ENCODE measurements at places on chromosomes 5 and 9.

- DNase-seq, result peak; percentile 9
Measured at GRCh38 chr9:72476617-72477437, 44.6 kb upstream of the TMC1 start.

- no peak for DNase-seq
Measured at GRCh38 chr5:53246042-53246836, 136.7 kb upstream of the MOCS2 start.

- DNase-seq, result no peak
Measured at GRCh38 chr5:177311392-177311722, 341 bp downstream of the MXD3 start.

- DNase-seq, result no peak
Measured at GRCh38 chr5:59832577-59833301, 60.8 kb downstream of the PDE4D start.

- no peak for DNase-seq
Measured at GRCh38 chr9:137188086-137188489, 272 bp downstream of the ANAPC2 start.

DNA sequence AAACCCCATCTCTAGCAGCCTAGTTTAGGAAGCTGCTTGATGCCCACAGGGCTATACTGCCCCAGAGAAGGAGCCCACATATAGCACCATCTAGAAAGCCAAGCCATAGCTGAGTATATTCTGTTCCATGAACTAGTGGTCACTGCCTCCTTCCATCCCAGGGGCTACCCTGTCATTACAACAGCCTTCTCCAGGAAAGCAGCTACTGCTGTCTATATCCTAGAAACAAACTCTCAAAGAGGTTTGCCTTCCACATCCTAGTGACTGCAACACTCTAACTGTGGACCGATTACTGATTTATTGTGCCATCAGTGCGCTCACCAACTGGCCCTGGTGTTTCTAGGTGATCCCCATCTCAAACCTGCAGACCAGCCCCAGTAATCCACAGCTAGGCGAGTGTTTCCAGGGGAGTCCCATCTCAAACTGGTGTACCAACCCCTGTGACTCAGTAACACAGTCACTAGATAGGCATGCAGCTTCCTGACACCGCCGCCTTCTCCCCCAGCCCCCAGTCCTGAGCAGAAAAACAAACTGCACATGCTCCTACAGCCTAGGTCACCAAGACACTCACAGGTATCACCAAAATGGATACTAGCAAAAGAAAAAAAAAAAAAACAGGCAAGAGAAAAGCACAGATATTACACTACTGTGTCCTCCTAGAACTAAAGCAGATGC, 14.8 kb downstream of the SPTLC1 start:
- no peak for DNase-seq

DNA sequence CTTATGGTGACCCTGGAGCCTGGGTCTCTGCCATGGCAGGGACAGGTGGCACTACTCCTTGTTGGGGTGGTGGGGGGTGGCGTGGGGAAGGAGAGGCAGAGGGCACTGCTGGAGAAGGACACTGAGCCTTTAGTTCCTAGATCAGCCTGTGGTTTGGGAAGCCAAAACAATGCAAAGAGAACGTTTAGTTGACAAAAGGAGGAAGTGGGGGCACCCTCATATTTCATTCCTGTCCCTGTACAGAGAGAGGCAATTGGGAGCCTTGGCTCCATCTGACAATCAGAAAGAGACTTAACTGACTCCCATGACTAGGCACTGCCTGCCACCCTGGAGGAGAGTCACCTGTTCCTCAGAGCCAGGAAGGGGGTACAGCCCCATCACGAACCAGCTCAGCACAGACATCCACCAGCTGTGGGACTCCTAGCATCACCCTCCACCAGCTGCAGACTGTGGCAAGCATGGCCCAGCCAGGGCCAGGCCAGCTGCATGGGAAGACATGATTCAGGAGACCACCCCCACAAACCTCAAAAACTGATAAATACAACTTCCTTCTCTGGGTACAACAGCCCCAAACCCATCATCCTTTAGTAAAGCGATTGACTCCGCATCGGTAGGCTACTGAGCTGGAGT, 257.5 kb downstream of the HSPA4 start:
- DNase-seq, result no peak

GRCh38 chr9:26181836-26182235, 503.6 kb upstream of the TUSC1 start:
- DNase-seq, result no peak

DNA sequence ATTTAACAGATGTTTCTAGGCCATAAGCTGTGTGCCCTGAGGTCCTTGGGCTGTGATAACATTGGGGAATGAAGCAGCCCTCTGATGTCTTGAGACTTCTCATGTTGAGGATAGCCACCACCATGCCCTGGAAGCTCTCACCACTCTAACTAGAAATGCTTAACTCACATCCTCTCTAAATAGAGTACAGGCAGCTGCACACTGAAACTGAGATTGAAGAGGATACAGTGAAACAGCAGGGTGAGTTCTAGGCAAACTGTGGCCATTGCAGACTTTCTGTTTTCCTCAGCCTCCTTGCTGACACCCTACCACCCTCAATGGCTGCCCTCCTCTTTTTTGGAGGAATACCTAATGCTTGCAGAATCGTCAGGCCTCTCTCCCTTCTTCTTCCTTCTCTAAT, 22.4 kb downstream of the UTP15 start:
- no peak for DNase-seq

GRCh38 chr5:96459313-96460121, 26.5 kb upstream of the PCSK1 start:
- no peak for DNase-seq

DNA sequence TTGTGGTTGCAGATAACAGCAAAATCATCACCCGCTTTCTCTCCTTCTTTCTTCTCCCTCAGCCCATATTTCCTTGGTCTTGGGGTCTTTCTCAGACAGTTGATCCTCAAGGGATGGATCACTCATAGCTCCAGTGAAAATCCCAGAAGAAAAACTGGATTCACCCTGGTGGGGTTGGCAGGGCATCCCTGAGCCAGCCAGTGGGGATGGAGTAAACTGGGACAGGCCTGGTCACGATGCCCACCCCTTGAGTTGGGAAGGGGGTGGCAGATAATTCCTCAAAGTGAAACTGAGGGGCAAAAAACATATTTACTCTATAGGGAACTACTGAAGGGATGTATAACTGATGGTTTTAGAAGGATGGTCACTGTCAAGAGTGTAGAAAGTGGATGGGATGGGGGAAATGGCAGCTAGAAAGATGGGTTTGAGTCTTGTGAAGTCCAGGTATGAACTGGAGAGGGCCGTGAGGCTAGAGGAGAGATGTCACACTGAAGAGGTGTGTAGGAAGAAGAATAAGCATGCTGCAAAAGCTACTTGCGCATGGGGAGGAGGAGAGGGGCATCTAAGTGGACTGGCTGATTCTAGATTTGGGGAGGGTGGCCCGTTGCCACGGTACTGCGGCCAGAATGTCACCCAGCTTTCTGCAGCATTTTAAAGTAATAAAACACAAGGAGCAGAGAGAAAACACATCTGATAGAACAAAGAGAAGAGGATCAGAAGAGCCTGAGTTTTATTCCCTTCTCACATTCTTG, 162.8 kb downstream of the PJA2 start:
- no peak for DNase-seq

- no peak for DNase-seq
Measured at GRCh38 chr5:177982956-177983355, 13.1 kb downstream of the PROP1 start.

- no peak for DNase-seq
Measured at GRCh38 chr5:84634256-84634655, 249.6 kb upstream of the EDIL3 start.

DNA sequence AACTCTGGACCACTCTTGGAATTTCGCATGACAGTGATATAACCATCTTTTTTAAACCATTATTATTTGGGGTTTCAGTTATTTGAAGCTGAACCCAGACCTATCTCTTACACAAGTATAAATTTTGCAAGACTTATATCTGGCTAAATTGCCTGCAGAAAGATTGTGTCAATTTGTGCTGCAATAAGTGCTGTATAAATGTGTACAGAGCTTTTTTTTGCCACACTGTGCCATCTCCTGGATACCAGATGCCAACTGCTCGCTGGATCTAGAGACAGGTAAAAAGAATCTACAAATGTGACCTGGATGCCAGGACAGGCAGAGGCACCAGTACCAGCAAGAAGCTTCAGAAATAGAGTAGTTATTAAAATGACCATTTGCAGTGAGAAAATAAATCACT, 25.9 kb upstream of the TTC39B start:
- DNase-seq, result no peak

- DNase-seq, result no peak
Measured at GRCh38 chr9:125049212-125050049, 93.9 kb downstream of the SCAI start.

GRCh38 chr9:81530310-81530810, 159.0 kb downstream of the TLE1 start:
- DNase-seq, result no peak

DNA sequence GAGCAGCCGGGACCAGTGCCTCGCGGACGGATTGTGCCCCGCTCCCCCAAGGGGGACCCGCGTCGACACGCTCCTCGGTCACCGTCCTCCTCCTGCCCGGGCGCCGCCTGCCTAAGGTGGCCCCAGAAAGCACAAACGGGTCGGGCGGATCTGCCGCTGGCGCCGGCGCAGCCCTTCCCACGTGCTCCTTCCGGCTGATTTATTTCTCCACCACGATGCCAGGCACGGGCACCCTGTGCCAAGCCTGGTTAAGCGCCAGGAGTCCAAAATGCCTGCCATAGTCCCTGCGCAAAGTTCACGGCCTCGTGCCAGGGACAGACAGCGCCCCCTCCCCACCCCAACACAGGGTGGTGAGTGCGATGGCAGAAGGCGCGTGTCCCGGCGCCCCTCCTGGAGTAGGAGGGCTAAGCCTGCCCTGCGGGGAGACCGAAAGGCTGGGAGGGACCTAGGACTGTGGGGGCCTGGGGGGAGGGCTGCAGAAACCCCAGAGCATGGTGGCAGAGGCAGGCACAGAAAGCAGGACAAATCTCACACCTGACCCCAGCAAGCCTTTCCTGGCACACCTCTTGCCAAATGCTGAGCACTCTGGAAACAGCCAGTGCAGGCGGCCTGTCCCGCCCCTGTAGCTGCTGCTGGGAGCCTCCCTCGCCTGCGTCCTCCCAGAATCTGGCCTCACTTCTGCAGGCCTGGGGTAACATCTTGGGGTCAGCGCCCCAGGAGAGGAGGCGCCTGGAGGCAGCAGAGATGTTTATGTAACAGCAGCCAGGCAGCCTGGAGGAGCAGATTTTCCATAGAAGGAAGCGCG, 1.1 kb upstream of the NOTCH1 start:
- no peak for DNase-seq

GRCh38 chr9:109252291-109252690, 68.6 kb downstream of the EPB41L4B start:
- DNase-seq, result no peak

DNA sequence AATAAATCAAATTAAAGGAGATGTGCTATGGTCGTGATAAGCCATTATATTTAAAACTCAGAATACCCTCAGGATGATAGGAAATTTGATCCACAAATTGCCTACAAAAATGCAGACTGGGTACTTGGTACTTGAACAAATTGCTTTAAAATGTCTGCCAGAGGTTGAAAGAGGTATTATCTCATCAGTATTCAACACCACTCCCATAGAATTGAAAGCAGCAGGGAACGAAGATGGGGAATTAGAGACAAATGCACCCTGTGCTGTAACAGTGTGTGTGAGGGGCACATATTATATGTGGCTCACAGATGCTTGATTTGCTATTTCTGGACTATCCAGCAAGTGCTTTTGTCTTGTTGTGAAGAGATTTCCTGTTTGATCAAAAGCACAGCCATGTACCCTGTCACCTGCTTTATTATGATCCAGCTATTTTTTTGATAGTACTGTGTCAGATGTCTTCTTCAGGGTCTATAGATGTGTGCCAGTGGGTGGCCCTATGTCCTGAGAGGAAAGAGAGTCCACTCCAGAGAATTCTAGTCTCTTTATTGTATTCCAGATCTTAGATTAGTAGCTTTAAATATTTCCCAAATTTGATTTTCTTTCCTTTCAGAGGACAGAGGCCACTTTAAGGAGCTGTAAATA, 120.1 kb downstream of the XRCC4 start:
- no peak for DNase-seq

DNA sequence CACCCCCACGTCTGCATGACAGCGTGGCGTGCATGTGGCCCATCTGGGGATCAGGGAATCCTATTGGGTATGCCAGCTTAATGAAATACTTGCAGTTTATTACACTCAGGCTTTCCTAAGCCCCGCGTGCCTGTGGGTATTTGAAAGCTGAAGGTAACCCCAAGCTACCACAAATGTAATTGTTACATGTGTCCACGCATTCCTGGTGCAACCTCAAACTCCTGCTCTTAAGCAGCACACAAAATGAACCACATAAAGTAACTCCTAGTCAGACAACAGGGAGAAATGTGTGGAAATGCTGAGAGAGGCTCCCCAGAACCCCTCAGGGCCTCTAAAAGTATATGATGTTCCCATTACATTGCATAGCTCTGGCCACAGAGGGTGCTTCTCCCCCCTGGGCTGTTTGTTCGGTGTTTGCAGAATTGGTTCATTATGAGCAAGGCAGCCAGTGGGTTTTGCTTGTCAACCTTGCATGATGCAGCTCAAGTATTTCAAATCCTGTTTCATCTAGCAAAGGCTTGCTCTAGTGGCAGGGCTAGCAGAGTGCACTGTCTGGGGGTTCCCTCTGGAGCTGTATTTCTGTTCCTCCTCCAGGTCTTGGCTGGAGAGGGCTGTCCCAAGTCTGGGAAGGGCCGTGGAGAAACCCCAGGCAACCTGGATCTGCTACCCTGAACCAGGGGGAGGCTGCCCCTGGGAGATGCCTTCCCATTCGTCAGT, 1.8 kb upstream of the DCANP1 start:
- no peak for DNase-seq

- DNase-seq, result no peak
Measured at GRCh38 chr9:88458716-88459465, 70.6 kb downstream of the SPIN1 start.

DNA sequence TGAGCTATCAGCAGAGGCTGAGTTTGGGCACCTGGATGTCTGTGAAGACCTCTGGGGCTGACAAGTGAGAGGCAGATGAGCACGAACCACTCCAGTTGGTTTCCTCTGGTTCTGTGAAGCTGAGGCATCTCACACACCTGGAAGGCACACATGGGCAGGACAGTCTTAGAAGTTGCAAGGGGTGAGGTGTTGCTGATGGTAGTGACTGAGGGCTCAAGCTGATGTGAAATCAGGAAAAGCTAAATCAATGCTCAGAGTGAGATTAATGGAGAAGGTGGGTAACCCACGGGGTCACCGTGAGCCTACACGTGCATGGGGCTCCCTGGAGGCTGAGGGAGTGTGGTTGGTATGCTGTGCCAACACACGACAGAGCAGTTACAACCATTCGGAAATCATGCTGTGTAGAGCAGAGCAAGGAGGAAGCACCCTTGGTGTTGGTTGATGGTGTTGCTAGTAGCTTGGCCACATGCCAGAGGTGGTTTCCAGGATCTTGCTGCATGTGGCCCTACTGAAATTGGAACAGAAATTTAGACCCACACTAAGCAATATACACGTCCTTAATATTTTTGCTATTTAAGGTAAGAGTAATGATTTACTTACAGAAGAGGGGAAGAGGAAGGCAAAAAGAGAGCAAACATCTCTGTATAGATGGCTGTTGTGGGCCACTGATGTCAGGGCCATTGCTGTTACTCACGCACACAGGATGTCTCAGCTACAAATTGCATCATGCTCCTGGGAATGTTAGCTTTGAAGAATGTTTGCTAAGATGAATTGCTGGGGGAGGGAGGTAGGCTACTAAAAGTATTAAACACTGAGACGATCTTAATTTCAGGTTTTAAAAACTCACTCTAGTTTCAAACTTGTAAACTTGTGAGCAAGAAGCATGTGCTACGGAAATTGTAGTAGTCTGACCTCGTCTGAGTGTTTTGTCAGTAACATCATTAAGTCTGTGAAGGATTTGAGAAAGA, 170.5 kb downstream of the ARHGEF28 start:
- DNase-seq, result no peak

- no peak for DNase-seq
Measured at GRCh38 chr9:108058135-108058814, 568.7 kb upstream of the KLF4 start.

Measured in stimulated activated CD4-positive, alpha-beta T cell treated with anti-CD3 and anti-CD28 coated beads, Interleukin-1b, Interleukin-23, amount 100 ng/mL, for 24 hours (primary cell).